Tibial artery (tissue), 4 donors: ENCODE measurements at places on chromosomes 7 and 10.

DNA sequence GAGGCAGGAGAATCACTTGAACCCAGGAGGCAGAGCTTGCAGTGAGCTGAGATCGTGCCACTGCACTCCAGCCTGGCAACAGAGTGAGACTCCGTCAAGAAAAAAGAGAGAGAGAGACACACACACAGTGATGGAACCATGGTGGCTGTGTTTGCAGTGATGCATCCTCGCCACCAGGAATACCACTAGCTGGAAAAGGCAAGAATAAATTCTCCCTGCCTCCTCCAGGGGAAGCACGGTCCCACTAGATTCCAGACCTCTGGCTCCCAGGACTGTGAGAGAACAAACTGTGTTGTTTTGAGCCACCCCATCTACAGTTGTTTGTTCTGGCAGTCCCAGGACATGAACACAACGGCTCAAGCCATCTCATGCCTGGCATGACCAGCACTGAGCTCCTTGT lies 320.3 kb upstream of the FOXK1 start:
- DNase-seq, result no peak

GRCh38 chr7:129643550-129644170 lies 32.1 kb downstream of the NRF1 start:
- DNase-seq, result no peak

GRCh38 chr10:77580482-77580881 lies 57.1 kb downstream of the KCNMA1 start:
- DNase-seq, result no peak

DNA sequence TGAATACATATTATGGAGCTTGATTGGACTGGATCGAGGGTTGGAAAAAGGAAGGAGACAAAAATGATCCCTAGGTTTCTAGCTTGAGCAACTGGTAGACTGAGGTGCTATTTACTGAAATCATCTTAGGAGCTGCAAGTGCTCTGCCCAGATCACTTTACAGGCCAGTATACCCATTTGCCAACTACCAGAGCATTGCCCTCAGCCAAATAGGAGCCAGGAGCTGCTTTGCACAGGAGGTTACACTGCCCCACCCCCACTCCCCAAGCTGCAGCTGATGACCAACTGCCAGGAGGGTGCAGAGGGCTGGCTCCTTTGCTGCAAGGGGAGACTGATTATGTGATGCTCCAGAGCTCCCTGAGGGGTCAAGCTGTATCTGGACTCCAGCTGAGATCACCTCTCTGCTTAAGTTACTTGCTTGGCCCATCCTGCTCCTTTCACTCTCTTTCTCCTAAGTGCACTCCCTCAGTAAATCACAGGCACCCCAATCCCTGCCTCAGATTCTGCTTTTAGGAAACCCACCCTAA lies 275.4 kb downstream of the ZEB1 start:
- DNase-seq, result no peak

DNA sequence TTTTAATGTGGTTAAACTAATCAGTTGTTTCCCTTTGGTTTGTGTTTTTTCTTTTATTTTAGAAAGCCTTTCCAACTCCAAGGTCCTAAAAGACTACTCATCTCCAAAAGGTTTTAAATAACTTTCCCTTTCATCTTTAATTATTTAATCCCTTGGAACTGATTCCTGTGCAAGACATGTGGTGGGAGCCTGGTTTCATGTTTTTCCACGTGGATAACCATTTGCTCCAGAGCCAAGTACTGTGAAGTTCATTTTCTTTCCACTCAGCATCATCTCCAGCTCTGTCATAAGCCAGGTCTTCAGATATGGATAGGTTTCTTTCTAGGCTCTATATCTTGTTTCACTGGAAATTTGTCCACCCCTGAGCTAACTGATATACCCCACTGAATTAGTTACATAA lies 16.7 kb downstream of the PPP1R3C start:
- no peak for DNase-seq

GRCh38 chr7:148325208-148325607 lies 265.4 kb upstream of the C7orf33 start:
- no peak for DNase-seq

- DNase-seq, result no peak
Measured at GRCh38 chr7:156374335-156374734, 266.2 kb upstream of the RNF32 start.

DNA sequence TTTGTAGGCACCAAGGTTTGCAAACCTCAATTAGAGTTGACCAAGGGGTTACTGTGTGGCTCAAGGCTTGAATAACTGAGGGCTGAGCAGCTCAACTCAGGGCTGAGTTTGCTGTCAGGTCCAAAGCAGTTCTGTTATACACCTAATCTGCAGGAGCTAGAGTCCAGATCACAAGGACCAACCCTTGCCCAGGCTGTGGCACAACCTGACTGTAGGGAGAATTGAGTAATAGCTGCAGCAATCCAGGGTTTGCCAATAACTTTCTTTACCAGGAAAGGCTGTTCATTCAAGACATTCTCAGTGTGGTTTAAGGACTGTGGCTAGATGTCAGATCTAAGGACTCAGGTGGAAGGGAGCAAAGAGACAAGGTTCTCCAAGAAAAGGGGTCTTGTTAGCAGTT lies 115.6 kb upstream of the IMMP2L start:
- DNase-seq, result no peak

DNA sequence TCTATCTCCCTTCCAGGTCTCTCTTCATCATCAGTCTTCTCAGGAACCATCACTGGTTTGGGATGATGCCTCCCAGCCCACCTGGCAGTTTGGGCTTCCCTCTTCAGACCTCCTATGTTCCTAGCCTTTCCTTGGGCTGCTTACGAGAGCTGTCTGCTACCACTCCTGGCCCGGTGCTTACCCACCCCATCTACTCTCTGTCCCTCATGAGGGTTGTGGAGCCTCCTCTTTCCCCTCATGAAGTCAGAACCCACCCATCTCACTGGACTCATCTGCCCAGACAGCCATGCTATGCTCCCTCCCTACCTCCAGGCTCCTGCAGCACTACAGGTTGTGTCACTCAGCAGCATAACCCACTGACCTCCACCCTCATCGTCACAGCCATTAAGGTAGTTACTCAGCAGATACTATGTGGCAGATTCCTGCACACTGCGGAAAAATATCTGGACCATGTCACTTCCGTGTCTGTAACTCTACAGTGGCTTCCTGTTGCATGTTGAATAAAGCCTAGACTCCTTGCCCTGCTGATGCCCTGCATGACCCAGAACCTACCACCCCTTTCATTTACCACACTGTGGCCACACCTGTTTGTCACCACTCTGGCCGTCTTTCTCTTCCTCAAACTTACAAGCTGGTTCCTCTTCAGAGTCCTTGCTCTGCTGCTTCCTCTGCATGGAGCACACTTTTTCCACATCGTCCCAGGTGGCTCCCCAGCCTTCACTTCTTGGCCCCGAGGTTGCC lies 2.0 kb downstream of the DBNL start:
- no peak for DNase-seq
